Calu3 (cell line): ENCODE measurements at places on chromosomes 5 and 9. TPM values are rescaled to one million over a fixed set of nuclear protein-coding genes. Genes with fewer than 3 reads are reported as not detected.

Gene ZNF454
- not detected in 2 replicates for total RNA-seq

Gene ADAMTS2
- not detected in 2 replicates for total RNA-seq

Gene IRX2
- not detected in 2 replicates for total RNA-seq

Gene CNTNAP3
- 6.3 and 9.3 TPM in 2 replicates for total RNA-seq

Gene TRAF1
- 1.5 and 1.6 TPM in 2 replicates for total RNA-seq

DNA sequence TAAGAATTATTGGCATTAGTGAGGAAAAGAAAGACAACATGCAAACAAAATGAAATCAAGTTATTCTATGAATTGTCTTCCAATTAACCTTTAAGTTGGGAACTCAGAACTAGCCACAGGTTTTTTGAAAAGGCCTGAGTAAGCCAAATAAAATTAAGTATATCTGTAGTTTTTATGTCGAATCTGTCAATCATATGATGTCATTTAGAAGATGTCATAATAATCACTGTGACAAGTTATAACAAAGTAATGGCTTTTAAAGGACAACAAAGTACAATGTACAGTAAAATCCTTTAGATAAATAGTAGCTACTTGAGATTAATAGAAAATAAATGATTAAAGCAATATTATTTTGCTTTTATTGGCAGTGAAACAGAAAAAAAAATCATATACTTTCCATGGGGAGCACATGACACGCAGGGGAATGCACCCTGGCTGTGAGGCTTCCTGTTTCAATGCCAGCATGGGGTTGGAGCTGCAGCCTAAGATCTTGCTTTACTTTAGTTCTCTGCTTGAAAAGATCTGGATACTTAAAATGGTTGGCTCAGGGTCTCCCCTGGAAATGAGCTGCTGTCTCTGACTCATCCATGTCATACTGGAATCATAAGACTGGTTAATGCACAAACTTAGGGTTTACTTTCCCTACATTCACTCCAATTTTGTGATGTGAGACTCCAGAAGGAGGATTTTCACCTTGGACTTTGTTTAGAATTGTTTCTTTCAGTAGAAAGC lies 284.3 kb downstream of the TAF11L14 start:
- DNase-seq, result no peak

- DNase-seq, result no peak
Observed at GRCh38 chr5:88813805-88814575, 69.0 kb downstream of the MEF2C start.

- DNase-seq, result no peak
Observed at GRCh38 chr5:167750586-167750985, 540.9 kb upstream of the WWC1 start.

- no peak for DNase-seq
Observed at GRCh38 chr9:137463931-137464290, 4.8 kb upstream of the NSMF start.

DNA sequence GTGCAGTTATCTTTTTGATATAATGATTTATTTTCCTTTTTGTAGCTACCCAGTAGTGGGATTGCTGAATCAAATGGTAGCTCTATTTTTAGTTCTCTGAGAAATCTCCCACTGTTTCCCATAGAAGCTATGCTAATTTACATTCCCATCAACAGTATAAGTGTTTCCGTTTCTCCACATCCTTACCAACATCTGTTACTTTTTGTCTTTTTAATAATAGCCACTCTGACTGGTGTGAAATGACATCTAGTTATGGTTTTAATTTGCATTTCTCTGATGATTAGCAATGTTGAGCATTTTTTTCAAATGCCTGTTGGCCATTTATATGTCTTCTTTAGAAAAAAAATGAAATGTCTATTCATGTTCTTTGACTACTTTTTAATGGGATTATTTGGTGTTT lies 94.7 kb downstream of the SERINC5 start:
- DNase-seq, result no peak

- no peak for DNase-seq
Observed at GRCh38 chr5:111256128-111256527, 31.9 kb downstream of the CAMK4 start.

DNA sequence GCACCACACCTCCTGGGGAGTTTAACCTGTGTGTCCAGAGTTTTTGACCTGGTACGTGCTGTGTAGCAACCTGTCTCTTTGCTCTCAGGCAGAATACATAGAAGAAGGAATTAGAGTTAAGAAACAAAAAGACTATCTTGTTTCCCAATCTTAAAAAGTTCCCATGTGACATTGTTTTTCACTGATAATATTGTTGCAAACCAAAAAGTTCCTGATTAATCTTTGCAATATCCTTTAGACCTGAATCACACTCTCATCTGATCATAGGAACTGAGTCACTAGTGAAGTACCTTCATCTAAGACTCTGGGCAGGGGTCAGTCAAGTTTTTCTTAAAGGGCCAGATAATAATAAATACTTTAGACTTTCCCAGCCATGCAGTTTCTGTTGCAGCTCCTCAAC lies 35.1 kb downstream of the BASP1 start:
- DNase-seq, result no peak

- DNase-seq, result no peak
Observed at GRCh38 chr9:137449081-137449844, 8.1 kb upstream of the ENTPD8 start.

DNA sequence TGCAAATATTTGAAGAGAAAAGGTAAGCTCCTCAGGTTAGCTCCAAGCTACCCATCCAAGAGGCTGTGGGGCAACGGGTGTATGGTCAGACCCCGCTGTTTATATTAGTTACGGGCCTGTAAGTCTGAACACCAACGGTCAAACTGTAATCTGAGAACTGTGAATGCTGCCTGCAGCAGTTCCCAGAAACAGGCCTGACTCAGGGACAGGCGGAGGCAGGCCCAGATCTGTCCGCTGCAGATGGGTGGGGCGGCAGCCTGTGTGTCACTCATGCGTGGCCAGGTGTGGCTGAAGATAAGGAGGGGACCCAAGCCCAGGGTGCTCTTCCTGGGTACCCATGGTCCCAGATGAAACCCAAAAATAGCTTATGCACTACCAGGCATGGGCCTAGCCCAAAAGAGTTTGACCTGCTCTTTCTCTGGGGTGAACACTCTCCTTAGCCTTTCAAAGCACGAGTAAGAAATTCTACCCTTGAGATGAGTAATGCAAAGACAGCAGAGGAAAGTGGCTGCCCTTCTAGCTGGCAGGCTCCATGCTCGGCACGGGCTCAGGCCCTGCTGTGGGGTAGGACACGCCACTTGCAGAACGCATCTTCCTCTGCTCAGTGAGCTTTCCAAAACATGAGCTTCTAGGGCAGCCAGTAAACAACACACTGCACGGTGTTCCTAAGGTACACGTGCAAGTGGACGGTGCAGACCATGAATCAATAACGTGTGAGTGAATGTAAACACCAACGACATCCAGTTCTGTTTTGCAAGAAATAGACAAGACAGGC lies 9.1 kb downstream of the UBAC1 start:
- DNase-seq, result no peak

DNA sequence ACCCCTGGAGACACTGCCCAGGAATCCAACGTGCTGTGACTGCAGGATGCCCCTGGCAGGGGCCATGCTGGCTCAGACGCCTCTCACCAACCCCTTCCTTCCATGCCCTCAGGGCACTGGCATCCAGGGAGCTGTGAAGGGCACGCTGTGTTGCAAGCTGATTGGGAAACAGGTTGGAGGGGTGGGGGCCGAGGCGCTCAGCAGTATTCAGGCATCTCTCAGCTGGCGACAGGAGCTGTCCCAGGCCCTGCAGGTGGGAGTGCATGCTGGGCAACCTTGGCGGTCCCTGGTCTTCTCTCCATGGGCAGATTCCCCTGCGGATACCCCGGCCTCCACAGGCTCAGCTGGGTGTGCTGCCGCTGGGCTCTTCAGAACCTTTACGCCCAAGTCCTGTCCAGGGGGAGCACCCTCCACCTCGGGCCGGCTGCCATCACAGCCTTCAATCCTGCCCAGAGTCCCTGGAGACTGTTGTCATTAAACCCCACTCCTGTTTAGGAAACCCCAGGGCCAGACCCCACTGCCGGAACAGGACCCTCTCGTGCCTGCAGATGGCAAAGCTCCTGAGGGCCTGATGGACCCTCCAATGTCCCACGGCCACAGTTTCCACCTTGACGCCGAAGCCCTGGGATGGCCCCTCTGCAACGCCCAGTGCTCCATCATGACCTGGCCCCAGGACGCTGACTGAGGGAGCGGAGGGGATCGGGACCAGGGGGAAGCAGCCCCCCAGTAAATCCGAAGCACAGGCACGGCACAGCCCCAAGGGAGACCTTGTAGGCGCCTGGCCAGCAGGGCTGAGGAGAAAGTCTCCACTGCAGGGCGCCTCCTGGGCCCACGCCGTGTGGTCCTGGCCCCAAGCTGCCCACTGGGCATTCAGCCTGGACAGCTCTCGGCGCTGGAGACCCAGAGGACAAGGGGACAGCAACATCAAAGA lies 9.3 kb downstream of the TPPP start:
- no peak for DNase-seq

DNA sequence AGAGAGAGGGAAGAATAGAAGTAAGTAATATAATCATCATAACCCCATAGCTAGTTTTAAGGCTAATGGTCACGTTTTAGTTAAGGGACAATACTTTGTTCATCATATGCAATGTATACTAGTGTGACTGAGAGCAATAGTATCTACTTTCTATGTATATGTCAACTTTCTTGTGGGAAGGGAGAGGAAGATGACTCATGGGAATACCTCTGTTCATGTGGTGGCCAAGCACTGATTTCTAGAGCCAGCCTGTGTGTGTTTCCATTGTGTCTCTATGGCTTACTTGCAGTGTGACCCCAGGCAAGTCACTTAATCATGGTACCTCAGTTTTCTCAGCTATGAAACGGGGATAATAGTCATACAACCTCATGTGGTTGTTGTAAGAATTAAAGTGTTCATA lies 639.6 kb downstream of the CETN3 start:
- no peak for DNase-seq

- DNase-seq, result no peak
Observed at GRCh38 chr5:111439473-111440075, 72.8 kb downstream of the STARD4 start.

GRCh38 chr5:83446253-83446947 lies 25.1 kb upstream of the VCAN start:
- DNase-seq, result no peak

DNA sequence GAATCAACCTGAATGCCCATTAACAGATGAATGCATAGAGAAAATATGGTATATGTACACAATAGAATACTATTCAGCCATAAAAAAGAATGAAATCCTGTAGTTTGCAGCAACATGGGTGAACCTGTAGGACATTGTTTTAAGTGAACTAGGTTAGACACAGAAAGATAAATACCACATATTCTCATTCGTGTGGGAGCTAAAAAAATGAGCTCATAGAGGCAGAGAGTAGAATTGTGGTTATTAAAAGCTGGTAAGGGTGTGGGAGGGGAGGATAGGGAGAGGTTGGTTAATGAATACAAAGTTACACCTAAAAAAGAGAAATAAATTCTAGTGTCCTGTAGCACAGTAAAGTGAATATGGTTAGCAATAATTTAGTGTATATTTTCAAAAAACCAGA lies 23.5 kb downstream of the PTTG1 start:
- DNase-seq, result no peak

DNA sequence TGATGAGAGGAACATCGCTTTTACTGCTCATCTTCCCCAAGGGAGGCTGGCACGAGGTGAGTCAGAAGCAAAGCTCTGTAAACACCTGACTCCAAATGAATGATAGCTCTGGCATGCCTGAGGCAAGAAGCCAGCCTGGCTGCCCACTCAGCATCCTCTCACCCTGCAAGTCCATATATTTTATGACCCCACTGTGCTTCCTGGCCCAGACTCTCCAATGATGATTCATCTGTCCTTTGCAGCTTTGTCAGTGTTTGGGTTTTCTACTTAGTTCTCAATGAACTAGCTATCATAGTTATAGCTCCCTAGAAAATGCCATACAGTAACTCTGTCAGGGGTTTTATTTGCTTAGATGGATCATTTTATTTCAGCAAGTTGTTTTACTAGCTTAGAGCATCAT lies 52.1 kb upstream of the FSTL4 start:
- DNase-seq, result no peak

DNA sequence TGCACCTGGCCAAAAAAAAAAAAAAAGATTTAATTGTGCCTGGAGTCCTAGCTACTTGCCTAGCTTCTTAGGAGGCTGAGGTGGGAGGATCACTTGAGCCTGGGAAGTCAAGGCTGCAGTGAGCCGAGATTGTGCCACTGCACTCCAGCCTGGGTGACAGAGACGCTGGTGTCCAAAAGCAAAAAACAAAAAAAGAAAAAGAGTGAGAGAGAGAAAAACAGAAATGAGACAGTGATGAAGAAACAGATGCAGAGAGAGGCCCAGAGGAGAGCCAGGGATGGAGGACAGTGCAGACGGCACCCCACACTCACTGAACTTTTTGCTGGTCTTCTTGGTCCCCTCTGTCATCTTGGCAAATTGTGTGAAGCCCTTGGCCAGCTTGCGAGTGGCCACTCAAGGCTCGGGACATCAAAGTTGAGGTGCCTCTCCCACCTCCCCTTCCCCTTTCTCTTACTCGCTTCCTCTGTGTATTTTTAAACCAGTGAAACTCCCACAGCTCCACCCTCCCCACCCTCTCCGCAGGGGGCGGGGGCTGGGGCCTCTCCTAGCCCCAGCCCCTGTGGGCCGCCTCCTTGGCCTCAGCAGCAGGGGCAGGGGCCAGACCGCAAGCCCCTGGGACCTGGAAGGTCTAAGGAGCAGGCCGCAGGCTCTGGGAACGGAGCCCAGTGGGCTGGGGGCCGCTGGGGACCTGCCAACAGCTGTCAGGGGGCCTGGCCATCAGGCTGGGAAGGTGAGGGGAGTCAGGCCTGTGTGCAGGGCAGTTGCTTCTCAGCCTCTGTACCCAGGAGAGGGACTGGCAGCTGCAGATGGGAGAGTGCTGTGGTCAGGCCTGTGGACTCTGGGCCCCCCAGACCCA lies at the start of gene SH2D3C:
SH2D3C (minus strand) TSS at position 387 of the 856 bp plus-strand sequence; CDS start at position 348, 39 bp downstream.
- no peak for DNase-seq

- DNase-seq, result no peak
Observed at GRCh38 chr5:66886941-66887340, 290.7 kb downstream of the MAST4 start.
